ENCODE measurements at places on chromosomes 13 and 19.

DNA sequence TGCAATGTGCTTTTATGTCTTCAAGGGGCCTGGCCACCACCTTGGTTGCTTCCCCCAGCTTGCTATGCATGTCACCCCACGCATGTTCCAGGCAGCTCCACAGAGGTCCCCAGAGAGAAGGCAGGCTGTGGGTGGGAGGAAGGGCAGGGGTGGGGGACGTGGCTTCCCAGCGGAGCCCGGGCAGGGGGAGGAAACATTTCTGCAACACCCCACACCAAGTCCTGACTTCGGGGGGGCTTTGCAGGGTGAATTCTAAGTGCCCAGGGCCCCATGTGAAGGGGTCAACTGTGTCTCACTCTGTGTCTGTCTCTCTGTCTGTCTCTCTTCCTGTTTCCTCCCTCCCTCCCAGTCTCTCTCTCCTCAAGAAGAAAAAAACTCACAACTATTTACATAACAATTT is 39.6 kb downstream of the LTBP4 start:
- no peak for DNase-seq

- DNase-seq, result no peak
Measured at GRCh38 chr13:31798189-31798588, 58.9 kb downstream of the RXFP2 start.

- no peak for DNase-seq
Measured at GRCh38 chr19:16594131-16594586, 21.9 kb upstream of the SLC35E1 start.

DNA sequence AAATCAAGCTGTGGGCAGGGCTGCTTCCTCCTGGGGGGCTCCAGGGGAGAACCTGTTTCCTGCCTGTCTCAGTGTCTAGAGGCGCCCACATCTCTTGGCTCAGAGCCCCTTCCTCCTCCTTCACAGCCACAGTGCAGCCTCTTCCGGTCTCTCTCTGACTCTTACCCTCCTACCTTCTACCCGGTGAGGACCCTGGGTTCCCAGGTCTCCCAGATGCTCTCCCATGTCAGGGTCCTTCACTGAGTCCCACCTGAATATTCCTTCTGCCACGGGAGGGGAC is 153.1 kb downstream of the KDM4B start:
- DNase-seq, result no peak

DNA sequence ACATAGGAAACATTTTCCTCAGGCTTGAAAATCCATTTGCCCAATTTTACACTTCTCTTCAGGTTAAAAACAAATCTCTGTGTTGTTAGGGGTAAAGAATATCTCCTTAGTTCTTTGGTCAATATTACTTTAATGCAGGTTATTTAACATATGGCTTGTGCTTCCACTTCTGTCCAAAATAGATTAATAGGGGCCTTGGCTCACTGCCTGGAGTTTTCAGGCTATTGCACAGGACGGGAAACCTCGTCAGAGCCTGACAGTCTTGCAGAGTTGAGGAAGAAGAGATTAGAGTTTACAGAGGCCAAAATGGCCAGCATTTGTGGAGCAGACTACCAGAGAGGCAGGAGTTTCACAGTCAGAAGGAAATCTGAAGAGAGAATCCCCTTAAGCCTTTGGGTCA is 863.9 kb upstream of the GPC6 start:
- peak; percentile 56 for DNase-seq

DNA sequence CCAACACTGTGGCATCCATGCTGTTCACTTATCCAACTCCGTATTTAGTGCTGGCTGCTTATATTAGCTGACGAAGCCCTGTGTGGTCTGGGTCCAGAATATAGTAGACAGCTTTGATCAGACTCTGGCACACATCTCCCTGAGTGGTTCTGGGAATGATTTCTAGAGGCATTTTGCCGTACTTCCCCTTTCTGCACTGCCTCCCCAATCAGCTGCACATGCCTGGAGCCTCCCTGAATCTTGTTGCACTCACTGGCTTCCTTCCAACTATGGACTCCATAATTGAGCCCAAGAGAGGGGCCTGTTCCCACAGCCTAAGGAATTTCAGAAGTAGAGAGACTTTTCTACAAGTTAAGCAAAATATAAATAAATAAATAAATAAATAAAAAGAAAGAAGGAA is 30.4 kb upstream of the PCDH8 start:
- DNase-seq, result no peak

- DNase-seq, result peak; percentile 65
Measured at GRCh38 chr13:113820813-113821651, 42.8 kb downstream of the GAS6 start.

DNA sequence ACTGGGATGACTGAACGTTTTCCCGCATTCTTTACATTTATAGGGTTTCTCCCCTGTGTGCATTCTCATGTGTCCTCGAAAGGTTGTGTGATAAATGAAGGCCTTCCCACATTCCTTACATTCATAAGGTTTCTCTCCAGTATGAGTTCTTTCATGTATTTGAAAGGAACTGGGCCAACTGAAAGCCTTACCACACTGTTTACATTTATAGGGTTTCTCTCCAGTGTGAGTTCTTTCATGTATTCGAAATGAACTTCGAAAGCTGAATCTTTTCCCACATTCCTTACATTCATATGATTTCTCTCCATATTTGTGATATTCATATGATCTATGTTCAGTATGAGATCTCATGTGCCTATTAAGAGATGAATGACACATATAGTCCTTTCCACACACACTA is 19.4 kb downstream of the ZNF709 start:
- no peak for DNase-seq

DNA sequence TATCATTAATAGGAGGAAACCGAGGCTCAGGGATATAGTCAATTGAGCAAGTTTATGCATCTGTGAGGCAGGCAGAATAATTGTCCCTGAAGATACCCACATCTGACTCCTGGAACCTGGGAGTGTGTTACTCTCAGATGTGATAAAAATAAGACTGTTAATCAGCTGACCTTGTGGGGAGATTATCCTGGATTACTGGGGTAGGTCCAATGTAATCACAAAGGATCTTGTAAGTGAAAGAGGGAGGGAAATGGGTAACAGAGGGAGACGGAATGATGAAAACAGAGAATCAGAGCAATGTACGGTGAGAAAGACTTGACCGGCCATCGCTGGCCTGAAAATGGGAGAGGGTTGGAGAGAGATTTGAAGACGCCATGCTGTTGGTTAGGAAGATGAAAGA is 3.2 kb upstream of the EDDM13 start:
- DNase-seq, result no peak

- no peak for DNase-seq
Measured at GRCh38 chr19:5200844-5201243, 139.8 kb downstream of the PTPRS start.

GRCh38 chr19:55146705-55147273 is 2.2 kb downstream of the TNNT1 start:
- DNase-seq, result no peak

DNA sequence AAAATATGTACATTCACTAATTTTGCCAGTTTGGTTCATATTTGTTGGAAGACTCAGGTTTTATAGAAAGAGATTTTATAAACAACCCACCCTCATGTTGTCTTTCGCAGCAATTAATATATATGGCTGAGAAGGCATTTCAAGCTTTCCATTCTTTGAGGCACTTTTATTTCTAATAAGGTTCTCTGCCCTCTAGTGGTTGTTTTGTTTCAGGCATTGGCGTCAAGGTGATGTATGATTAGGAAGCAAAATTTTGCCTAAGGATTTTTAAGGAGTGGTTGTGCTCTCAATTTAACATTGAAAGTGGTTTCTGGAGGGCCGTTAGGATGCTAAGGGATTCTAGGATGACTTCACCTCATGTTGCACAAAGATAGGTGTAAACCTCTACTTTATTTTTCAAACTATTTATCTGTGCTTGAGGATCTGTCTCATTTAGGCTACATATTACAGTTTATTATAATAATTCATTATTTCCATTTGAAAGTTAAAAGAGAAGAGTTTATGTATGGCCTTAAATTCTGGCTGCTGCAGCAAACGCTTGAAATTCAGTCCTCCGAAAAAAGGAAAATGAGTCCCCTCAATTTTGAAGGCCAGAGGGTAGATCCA is 35.9 kb downstream of the OXGR1 start:
- peak; percentile 9 for DNase-seq

- no peak for DNase-seq
Measured at GRCh38 chr13:72678312-72678711, 49.1 kb downstream of the MZT1 start.

DNA sequence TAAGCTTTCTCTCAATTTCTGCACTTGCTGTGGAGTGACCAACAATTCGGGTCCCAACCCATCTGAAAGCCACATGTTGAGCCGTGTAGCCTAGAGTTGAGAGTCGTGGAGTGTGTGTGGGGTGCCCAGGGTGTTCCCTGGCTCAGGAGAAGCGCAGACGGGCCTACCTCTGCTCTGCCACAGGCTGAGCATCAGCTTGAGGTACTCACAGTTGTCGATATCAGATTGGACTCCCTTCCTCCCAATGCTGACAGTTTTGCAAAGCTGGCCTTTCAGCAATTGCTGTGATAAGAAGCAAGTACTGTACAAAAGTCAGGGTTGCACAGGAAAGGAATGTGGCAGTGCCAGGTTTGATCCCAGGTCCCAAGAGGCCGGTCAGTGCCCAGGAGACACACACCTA is 133.4 kb upstream of the SPACA7 start:
- no peak for DNase-seq

DNA sequence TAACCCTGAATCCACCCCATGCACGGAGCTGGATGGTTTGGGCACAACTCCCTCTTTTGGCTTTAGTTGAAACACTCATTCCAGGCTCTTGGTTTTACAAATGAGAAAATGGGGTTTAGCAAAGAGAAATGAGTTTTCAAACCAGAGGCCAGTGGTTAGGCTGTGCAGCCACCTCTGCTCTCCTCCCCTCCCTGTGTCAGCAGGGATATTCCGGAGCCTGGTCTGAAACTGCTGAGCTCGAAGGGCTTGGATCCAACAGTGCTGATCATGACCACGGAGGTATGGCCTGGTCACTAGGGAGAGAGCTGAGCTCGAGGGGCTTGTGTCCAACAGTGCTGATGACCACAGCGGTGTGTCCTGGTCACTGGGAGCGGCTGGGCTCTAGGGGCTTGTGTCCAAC is 41.5 kb downstream of the ZNF787 start:
- no peak for DNase-seq

GRCh38 chr13:74930402-74931165 is 551.4 kb downstream of the TBC1D4 start:
- DNase-seq, result no peak

DNA sequence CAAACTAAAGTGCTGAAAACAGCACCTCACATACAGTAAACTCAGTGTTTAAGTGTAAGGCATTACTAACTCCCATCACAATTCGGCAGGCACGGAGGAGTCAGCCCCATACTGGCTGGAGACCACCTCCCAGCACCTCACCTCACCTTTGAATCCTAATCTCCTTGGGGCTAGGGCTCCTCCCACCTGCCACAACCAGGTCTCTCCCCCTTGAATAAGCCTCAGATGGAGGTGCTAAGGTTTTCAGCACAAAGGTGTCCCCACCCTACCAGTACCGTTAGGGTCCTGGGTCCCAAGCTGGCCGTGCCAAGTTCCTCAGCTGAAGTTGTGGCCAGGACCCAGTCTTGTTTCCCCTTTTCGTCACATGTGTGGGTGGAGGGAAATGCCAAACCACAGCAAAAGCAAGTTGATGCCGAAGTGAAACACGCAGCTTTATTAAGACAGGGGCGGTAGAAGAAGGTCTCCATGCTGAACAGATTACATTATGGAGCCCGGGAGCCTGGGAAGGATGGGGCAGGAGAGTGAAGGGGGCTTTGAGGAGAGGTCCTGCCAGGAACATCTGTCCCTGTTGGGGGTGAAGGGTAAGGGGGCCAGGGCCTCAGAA is at the start of gene IGFLR1:
TSS of gene IGFLR1 (minus strand) at position 332 of the 604 bp plus-strand sequence. CDS start 1,272 bp downstream, outside the sequence.
- DNase-seq, result no peak

- no peak for DNase-seq
Measured at GRCh38 chr13:74047931-74048600, 86.1 kb downstream of the KLF12 start.

DNA sequence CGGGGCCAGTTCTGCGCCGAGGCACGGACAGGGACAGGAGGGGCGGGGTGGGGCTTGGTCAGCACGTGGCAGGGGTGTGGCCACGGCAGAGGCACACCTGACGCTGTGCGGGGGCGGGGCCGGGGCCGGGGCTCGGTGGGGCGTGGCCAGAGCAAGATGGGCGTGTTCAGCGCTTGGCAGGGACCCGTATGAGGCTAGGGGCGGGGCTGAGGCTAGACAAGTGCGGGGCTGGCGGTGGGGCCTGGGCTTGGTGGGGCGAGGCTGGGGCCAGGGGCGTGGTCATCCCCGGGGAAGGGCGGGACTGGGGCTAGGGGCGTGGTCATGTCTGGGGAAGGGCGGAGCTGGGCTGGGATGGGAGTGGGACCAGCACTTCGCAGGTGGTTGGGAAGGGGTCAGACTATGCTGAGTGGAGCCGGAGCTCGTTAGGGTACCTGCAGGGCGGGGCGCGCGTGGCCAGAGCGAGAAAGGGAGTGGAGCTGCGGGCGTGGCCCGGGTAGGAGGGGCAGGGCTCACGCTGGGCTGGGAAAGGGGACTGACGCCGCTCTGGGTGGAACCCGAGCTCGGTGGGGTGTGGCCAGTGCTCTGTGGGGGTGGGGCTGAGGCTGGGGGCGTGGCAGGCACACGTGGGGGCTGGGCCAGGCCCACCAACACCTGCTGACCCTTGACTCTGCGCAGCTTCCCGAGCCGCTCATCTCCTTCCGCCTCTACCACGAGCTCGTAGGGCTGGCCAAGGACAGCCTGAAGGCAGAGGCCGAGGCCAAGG is 12.8 kb downstream of the POLR2E start:
- DNase-seq, result peak; percentile 56

DNA sequence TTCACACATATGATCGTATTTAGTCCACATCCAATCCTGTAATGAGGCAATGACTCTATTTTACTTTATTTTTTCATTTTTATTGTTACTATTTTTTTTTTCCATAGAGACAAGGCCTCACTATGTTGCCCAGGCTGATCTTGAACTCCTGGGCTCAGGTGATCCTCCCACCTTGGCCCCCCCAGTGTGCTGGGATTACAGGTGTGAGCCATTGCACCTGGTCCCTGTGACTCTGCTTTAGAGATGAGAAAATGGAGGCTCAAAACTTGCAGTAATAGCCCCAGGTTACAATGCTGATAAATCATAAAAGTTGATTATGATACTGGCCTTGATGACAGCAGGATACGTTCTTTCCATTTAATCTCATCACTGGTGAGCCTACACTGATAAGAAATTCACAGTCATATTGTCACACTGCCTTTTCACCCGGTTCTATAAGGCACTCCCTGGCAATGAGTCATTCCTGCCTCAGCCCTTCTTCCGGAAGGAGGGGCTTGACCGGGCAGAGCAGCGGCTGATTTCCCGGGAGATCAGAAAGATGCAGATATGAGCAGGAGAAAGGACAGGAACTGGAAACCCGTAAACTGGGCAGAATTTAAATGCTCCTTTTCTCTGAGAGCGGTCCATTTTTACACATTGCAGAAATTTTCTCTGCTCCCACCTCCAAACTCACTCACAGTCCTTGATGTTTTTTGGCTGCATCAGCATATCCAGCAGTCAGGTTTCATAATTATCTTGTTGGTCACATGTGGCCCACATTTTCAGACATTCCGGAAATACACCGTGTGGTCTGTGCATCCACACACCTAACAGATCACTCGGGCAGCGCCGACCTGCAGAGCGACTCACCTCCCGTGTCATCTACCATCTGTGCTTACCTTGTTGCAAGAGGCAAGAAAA is 616.4 kb downstream of the EFNB2 start:
- DNase-seq, result no peak
